ENCODE measurements at places on chromosomes 2 and 18.

- H3K36me3 ChIP-seq, result no peaks in the 10 kb centered on the region
- no peaks in the 10 kb centered on the region for H3K27me3 ChIP-seq
- H3K4me3 ChIP-seq, result no peak overlapping the region
- H3K27ac ChIP-seq, result no peak overlapping the region
- H3K4me1 ChIP-seq, result no peaks in the 10 kb centered on the region
- no peak for DNase-seq
Observed at GRCh38 chr18:4581966-4582365, 126.9 kb upstream of the DLGAP1 start.

GRCh38 chr2:25306777-25307368 lies 34.9 kb downstream of the DNMT3A start:
- no peak overlapping the region for H3K27ac ChIP-seq
- no peaks in the 10 kb centered on the region for H3K27me3 ChIP-seq
- DNase-seq, result no peak
- H3K4me1 ChIP-seq, result peaks cover 68% of the 10 kb centered on the region
- H3K36me3 ChIP-seq, result peaks cover 19% of the 10 kb centered on the region

DNA sequence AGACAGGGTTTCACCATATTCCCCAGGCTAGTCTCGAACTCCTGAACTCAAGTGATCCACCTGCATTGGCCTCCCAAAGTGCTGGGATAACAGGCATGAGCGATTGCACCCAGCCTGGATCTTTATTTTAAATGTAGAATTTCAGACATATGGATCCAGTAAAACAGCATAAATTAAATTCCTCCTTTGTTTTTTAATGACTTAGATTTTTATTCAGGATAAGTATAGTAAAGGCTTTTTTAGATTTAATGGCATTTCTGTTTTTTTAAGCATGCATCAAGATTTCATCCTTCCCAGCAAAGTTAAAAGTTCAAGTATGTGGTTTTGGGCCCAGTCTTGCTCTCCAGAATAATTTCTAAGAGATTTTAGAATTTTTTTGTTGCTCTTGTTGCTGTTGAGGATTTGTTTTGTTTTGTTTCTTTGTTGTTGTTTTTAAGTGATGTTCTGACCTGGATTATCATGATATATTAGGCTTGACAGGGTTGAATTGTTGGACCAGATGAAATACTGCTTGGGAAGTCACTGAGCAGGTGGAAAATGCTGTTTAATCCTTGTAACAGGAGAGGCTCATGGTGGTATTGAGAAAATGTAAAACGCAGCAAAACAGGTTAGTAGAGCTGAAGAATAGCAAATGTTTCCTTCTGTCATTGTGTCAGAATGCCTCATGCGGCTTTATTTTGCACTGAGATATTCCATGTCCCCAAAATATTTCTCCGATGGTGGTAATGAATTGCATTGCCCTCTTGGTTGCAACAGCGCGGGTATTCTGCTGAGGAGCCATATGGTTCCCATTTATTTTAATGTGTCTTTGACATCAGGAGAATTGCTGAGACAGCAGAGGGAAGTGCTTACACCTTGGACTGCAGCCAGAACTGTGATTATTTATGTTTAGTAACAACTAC lies 147.9 kb downstream of the GALNT3 start:
- no peaks in the 10 kb centered on the region for H3K27me3 ChIP-seq
- no peak overlapping the region for H3K27ac ChIP-seq

- peak overlapping the region; percentile 29 for H3K4me3 ChIP-seq
- no peaks in the 10 kb centered on the region for H3K27me3 ChIP-seq
- DNase-seq, result peak; percentile 77
- peaks cover 81% of the 10 kb centered on the region for H3K4me1 ChIP-seq
- H3K36me3 ChIP-seq, result peaks cover 9% of the 10 kb centered on the region
Observed at GRCh38 chr2:203740871-203741281, 34.4 kb downstream of the CD28 start.

GRCh38 chr2:132941296-132942020 lies 271.5 kb upstream of the LYPD1 start:
- no peak for DNase-seq
- H3K36me3 ChIP-seq, result no peaks in the 10 kb centered on the region
- H3K27ac ChIP-seq, result no peak overlapping the region

- no peaks in the 10 kb centered on the region for H3K36me3 ChIP-seq
- no peak for DNase-seq
- H3K27me3 ChIP-seq, result no peaks in the 10 kb centered on the region
- H3K4me1 ChIP-seq, result no peaks in the 10 kb centered on the region
Observed at GRCh38 chr18:75418293-75419005, 9.1 kb downstream of the SMIM21 start.

DNA sequence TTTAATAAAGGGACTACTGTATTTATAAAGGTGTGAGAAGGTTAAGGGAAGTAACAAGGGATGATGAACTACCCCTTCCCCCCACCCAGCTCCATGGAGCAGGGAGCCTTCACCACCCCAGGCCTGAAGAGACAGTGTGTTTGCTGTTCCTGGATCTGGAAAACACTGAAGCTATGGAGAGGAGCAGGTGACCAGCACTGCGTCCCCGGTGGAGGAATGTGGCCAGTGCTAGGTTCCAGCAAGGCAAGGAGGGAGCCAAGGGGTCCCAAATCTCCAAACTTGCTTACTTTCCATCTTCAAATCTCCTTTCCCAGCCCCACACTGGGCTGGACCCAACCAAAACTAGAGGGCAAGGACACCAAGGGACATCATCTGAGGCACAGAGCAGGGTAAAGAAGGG lies 128.7 kb upstream of the CD302 start:
- no peak for DNase-seq
- H3K4me3 ChIP-seq, result no peak overlapping the region
- H3K27me3 ChIP-seq, result no peaks in the 10 kb centered on the region
- no peaks in the 10 kb centered on the region for H3K4me1 ChIP-seq

DNA sequence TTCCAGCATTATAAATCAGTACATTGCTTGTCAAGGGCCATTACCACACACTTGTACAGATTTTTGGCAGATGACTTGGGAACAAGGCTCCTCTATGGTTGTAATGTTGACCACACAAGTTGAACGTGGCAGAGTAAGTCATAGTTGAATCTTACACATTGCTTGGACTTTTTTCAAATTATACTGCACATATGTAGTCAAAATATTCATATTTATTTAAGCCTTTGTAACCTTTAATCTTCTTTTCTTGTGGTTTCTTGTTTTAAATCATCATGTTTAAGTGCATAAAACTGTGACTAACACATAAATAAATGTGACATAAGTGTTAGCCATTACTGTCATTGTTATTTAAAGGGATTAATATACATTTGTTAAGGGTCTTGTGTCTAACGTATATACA lies 52.1 kb upstream of the EPB41L5 start:
- peaks cover 45% of the 10 kb centered on the region for H3K36me3 ChIP-seq
- H3K4me3 ChIP-seq, result no peak overlapping the region
- H3K27me3 ChIP-seq, result no peaks in the 10 kb centered on the region
- DNase-seq, result no peak

- DNase-seq, result no peak
- no peaks in the 10 kb centered on the region for H3K4me1 ChIP-seq
- no peak overlapping the region for H3K27ac ChIP-seq
- no peaks in the 10 kb centered on the region for H3K36me3 ChIP-seq
Observed at GRCh38 chr2:144249035-144249637, 270.8 kb downstream of the ZEB2 start.

DNA sequence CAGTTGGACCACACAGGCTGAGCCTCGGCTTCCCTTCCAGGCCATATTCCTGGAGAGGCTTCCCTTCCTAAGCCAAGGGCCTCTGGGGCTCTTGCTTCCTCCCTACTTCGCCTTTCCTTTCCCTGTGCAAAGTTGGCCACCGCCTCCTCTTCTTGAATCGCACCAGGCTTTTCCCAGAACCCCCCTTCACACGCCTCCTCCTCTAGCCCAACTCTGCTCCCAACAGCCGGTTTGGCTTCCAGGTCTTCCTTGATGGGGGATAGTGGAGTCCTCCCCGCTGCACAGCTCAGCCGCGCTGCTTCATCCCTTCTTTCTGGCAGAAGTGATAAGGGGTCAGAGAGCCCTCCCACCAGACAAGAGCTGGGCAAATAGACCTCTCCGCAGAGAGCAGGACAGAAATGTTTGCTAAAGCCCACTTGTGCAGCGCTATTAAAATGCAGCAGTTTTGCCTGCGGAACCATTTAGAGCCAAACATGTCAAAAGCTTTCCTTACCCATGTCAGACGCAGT lies 56.4 kb downstream of the SNORC start:
- no peaks in the 10 kb centered on the region for H3K36me3 ChIP-seq
- no peaks in the 10 kb centered on the region for H3K4me1 ChIP-seq
- no peak overlapping the region for H3K27ac ChIP-seq
- H3K27me3 ChIP-seq, result peaks cover 18% of the 10 kb centered on the region
- H3K4me3 ChIP-seq, result no peak overlapping the region

- no peaks in the 10 kb centered on the region for H3K27me3 ChIP-seq
- no peaks in the 10 kb centered on the region for H3K4me1 ChIP-seq
- no peak overlapping the region for H3K4me3 ChIP-seq
- DNase-seq, result no peak
- H3K27ac ChIP-seq, result no peak overlapping the region
Observed at GRCh38 chr2:150292807-150293206, 194.7 kb downstream of the RND3 start.

DNA sequence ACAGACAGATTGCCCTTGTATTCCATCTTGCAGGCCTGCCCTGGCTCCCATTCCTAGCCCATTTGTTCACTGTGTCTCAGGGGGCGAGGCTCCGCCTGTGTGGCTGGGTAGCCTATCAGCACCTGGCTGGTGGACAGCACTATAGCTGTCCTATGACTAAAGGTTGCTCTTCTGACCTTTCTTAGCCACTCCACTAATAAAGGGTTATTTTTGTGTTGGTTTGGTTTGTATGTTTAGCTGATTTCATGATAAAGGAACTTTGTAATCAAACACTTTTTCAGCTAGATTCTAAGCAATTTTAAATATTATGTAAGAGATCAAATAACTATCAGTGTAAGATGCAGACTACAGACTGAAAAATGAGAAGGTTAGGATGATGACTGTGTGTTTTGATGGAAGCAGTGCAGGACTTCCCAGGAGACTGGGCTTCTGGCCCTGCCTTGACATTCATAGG lies 72.2 kb downstream of the CRIM1 start:
- H3K4me1 ChIP-seq, result no peaks in the 10 kb centered on the region
- no peak for DNase-seq
- no peak overlapping the region for H3K4me3 ChIP-seq
- H3K27me3 ChIP-seq, result no peaks in the 10 kb centered on the region
- no peaks in the 10 kb centered on the region for H3K36me3 ChIP-seq
- no peak overlapping the region for H3K27ac ChIP-seq

GRCh38 chr2:70986499-70987189 lies 8.0 kb downstream of the TEX261 start:
- H3K36me3 ChIP-seq, result peaks cover 35% of the 10 kb centered on the region
- DNase-seq, result no peak
- H3K27me3 ChIP-seq, result no peaks in the 10 kb centered on the region
- H3K27ac ChIP-seq, result no peak overlapping the region
- no peak overlapping the region for H3K4me3 ChIP-seq

DNA sequence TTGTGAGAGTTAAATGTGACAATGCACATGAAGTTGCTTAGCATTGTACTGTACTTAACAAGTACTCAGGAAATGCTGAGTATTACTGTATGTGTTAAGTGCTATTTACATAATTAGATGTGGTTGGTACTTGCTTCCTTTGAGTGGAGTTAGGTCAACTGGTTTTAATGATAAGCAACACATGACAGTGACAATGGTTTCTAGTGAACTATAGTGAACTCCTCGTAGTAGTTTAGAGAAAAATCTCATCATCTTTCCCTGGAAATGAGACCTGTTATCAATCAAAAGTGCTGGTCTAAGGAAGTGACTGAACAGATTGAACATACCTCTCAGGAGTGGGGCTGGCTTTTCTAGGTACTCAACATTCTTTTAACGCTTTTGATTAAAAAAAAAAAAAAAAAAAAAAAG lies 29.2 kb upstream of the ZDBF2 start:
- no peak for DNase-seq
- no peaks in the 10 kb centered on the region for H3K36me3 ChIP-seq
- no peak overlapping the region for H3K27ac ChIP-seq
- H3K4me1 ChIP-seq, result no peaks in the 10 kb centered on the region

DNA sequence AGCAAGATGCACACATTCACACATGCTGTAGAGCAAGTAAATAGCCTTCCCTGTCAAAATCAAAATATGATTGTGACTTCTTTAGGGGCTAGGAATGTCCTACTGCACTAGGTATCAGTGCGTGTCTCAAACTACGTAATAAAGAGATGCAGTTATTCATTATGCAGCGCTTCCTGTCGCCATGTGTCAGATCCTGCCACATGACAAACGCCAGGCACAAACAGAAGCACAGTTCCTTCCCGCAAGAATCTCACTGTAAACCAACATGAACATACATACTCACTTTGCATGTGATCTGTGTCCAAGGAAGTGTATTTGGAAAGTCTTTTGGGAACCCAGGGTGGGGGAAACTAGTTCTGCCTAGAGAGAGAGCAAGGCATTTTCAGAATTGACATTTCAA lies 599.9 kb downstream of the RNF144A start:
- H3K4me3 ChIP-seq, result peak overlapping the region; percentile 6
- peaks cover 15% of the 10 kb centered on the region for H3K4me1 ChIP-seq
- no peak overlapping the region for H3K27ac ChIP-seq
- H3K27me3 ChIP-seq, result no peaks in the 10 kb centered on the region

DNA sequence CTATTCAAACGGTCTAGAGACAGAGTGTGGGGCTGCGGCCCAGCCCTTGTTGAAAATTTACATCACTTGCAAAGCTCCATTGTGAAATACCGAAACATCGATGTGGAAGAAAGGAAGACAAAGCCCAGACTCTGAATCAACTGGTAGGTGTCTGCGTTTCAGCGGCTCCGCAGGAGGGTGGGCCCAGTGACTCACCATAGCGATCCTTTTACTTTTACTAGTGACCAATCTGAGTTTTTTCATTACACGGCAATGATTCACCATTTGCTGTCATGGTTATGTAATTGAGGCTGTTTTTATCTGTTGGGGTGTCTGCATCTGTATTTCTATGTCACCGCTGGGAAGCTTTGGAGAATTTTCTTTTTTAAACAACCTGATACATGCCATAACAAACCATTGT lies 66.6 kb upstream of the ODC1 start:
- H3K27me3 ChIP-seq, result no peaks in the 10 kb centered on the region
- H3K27ac ChIP-seq, result no peak overlapping the region
- H3K4me1 ChIP-seq, result no peaks in the 10 kb centered on the region
- no peak for DNase-seq
- no peak overlapping the region for H3K4me3 ChIP-seq
- H3K36me3 ChIP-seq, result no peaks in the 10 kb centered on the region

Measured in CD8-positive, alpha-beta memory T cell (primary cell).